ENCODE measurements at places on chromosomes 16 and 17. TPM values are rescaled to one million over a fixed set of nuclear protein-coding genes. Genes with fewer than 3 reads are reported as not detected.

FBXO39 gene
- 0.56 TPM for total RNA-seq

NPIPB12 gene
- total RNA-seq, result 13.5 TPM

CTRB2 gene
- total RNA-seq, result not detected

KRTAP3-1 gene
- not detected for total RNA-seq

ESRP2 gene
- total RNA-seq, result 0.28 TPM

BOLA2 gene
- total RNA-seq, result 29.9 TPM

GALR2 gene
- not detected for total RNA-seq

MEIOB gene
- total RNA-seq, result not detected

PRM1 gene
- not detected for total RNA-seq

ST6GALNAC2 gene
- total RNA-seq, result 0.96 TPM

RAB40B gene
- total RNA-seq, result 7.9 TPM

ADPRM gene
- 18.9 TPM for total RNA-seq

TMEM235 gene
- not detected for total RNA-seq

Measured in regular cardiac myocyte (primary cell).